Activated CD4-positive, CD25-positive, alpha-beta regulatory T cell (primary cell): ENCODE measurements at places on chromosomes 3 and 15.

- peak; percentile 1 for DNase-seq
These were observed 6.6 kb downstream of the STIMATE start for GRCh38 chr3:52890735-52891134.

DNA sequence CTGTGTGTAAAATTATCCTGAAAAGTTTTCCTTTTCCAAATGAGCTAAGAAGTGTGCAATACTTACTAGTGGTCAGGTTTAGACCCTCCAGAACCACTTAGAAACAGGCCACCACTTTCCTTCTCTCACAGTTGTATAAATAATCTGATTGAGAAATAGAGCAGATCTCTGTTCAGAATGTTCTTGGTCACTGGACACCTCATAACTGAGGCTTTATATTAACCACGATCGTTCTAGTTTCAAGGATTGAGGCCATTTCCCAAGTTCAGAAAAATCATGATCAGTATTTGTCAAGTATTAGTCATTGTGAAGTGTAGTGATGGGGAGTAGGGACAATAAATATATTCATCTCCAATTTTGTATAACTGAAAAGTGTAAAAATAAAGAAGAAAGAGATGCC is 1.0 kb upstream of the MAP3K13 start:
- no peak for DNase-seq

DNA sequence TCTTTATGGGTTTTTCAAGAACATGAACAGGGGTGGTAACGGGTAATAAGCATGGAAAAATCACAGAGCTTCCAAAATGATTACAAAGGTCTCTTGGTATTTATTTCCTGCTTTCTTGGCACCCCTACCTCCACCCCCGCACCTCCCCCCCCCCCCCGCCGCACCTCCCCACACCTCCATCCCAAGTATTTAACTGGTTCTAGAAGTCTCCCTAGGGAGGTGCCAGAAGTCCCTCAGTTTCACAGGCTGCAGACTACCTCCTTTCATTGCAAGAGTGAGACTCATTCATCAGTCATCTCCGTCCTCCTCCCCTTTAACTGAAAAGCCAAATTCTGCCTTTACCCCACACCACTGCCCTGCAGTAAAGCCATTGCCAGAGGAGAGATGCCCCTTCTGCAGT is 169.4 kb downstream of the ALDH1A2 start:
- no peak for DNase-seq

GRCh38 chr3:102083473-102083872 is 234.2 kb downstream of the NFKBIZ start:
- no peak for DNase-seq

DNA sequence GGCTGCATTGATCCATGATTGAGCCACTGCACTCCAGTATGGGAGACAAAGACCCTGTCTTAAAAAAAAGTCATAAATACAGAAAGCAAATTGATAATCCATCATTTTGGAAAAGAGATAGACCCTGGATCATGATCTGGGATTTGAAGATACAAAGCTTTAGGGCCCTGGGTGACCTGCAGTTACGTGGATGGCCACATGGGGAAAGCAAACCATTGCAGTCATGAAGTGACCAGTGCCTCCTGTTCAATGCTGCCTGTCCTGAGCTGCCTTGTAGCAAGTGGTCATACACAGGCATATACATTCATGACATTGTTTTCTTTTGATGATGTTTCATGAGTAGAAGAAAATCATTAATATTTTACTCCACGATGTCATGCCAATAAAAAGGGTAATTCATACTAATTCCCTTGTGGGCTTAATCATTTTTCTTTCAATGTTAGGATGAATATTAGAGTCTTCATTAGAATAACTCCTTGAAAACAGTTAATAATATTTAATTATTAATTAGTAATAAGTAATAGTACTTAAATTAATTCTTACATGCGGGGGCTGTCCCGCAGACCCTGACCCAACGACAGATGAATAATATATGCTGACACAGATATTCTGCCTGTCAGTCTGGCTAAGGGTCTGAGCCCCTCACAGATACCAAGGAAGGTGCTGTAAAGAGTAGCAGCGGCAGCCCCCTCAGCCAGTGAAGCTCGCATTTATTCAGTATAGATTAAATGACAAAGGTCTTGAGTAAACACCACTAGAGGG is 109.0 kb upstream of the UNC13C start:
- DNase-seq: no peak

DNA sequence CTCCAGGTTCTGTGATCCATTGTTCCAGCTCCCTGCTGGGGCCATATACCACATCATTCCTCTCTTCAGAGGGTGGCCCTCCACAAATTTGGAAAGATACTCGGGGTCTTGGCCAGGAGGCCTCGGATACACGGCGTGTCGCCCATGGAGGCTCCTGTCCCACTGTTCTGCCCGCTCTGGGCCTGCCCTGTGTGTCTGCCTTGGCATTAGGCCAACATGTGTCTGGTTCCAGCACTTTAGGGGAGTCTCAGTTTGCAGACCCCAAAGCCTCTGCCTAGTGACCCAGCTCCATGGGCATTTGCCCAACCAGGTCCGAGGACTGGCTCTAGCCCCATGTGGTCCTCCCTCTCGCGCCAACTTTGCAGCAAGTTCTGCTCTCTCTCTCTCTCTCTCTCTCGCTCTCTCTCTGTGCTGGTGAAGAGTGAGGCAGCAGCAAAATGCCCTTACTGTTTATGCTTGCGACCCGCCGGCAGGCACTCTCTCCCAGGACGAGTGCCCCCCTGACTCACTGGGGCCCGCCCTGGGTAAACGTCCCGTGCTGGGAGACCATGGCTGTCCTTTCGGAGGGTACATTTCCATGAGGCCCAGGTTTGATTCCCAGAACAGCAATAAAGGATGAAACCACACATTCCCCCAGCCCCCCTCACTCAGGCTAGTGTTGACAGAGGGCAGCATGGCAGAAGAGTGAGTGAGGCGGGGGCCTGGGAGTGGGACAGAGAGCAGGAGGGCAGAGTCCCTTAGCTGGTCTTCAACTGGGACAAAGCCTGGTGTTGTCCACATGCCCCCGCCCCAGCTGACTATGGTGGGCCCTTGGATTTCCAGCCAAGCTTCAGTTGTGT is 77.9 kb downstream of the ISG20 start:
- DNase-seq: no peak

DNA sequence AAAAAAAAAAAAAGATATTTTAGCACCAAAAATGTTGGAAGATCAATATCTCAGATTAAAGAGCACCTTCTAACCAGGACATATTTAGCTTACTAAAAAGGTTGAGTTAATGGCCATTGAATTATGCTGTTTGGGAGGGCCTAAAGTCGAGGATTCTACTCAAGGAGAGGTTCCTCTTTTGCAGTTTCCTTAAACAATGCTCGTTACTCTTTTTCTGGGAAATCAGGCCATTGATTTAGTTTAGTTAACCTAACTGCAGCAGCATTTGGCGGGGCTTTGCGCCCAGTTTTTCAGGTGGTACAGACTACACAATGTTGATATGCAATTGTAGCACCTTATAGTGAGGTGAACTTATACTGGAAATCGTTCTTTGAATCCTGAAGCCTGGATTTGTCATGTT is 6.8 kb downstream of the ABHD2 start:
- no peak for DNase-seq

DNA sequence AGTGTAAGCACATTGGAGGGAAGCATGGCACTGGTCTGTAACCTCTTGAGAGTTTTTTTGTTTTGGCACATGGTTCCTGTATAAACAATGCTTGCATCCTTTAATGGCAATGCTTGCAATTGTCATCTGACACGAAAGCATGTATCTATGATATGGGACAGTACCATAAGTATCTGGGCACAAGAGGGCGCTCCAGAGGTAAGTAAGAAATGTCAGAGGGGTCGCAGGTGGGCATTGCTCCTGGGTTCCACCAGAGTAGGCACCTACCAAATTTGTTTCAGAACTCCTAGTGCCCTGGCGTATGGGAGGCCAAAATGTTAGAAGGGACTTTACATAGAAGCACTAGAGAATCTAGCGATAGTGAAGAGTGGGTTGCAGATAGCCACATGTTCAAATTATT is 58.7 kb upstream of the BCHE start:
- no peak for DNase-seq

GRCh38 chr15:66935688-66936087 is 129.7 kb upstream of the SMAD3 start:
- DNase-seq: no peak

DNA sequence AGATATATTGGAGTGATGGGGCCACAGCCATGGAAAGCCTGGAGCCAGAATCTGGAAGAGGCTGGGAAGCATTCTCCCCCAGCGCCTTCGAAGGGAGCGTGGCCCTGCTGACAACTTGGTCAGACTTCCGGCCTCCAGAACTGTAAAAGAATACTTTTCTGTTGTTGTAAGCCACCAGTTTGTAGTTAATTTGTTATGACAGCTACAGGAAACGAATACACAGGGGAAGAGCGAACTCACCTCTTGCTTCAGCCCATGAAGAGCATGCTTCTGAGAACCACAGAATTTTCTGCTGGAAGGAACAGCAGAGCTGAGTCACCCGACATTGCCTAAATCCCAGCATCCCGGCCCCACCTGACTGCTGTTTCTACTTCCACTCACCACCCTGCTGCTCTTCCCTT is 501.7 kb downstream of the SHQ1 start:
- no peak for DNase-seq

GRCh38 chr3:42031808-42032480 is 59.2 kb upstream of the TRAK1 start:
- DNase-seq: no peak

GRCh38 chr3:52364322-52365035 is 48.4 kb downstream of the DNAH1 start:
- DNase-seq: no peak

DNA sequence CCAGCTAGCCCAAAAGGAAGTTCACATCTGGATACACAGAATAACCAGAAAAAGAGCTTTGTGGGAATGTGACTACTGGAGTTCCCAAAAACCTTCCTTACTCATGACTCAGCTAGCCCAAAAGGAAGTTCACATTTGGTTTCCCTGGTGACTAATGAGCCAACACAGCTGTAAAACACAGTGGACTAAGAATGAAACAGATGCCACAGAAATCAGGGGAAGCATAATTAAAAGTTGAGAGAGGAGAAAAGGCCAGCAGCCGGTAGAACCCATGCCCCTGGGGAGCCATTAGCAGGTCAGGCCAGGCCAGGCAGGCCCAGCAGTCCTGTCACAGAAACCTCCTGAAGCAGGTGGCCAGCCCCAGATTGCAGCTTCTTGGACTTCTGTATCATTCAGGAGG is 130.3 kb downstream of the GHSR start:
- DNase-seq: no peak

- DNase-seq: peak; percentile 13
These were observed 292 bp downstream of the USP4 start for GRCh38 chr3:49339581-49339940.

- no peak for DNase-seq
These were observed 147.3 kb upstream of the CDIN1 start for GRCh38 chr15:36432161-36432560.

DNA sequence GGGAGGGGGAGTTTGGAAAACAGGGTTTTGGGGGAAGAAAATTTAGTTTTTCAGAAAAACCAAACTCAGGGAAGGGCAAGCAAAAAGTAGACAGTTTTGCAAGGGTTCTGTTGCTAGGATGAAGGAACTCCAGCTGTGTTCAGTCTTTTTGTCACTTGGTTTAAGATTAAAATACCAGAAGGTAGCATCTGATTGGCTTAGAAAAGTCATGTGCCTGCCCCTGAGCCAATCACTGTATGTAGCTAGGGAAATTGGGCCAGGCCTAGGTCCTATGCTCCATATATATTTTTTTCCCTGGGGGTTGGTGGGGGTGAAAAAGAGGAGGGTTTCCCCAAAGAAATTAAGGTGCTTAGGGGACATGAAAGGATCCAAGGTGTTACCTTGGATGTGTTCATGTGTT is 24.3 kb downstream of the CLDN11 start:
- no peak for DNase-seq

DNA sequence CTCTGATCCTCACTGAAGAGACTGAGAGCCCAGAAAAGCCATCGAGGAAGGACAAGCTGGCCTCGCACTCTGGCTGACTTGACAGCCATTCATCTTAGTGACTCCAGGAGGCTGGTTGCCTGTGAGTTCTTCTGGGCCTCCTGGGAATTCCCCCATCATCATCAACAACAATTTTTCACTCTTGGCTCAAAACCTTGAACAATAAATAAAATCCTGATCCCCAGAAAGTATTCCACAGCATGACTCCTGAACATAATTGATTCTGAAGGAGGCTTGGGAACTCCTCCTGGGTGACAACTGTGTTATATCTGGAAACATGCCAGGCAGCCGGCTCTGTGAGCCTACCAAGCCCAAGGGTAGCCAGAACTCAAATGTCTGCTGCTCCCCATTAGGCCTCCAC is 188.6 kb downstream of the SHQ1 start:
- DNase-seq: no peak

DNA sequence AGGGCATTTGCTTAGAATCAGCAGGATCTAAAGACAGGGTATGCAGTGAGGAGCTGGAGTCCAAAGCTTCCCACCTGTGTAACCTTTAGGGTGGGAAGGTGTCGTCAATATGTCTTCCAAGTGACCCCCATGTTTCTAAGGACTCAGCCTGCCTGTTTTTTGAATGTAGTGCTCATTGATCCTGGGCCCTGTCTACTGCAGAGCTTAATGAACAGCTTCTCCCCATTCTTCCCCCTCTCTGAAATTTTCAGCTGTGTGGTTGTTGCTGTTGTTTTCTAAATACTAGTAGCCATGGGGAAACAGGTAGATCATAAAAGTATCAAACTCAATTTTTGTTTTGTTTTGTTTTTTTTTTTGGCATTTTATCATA is 39.7 kb downstream of the MBNL1 start:
- no peak for DNase-seq

- no peak for DNase-seq
These were observed 35.3 kb upstream of the FBN1 start for GRCh38 chr15:48680841-48681240.

- DNase-seq: no peak
These were observed 41.9 kb downstream of the PCSK6 start for GRCh38 chr15:101447561-101448071.
